Stimulated activated CD8-positive, alpha-beta memory T cell treated with anti-CD3 and anti-CD28 coated beads, Interleukin-7, amount 100 ng/mL, for 24 hours (primary cell): ENCODE measurements at places on chromosomes 13 and 19.

DNA sequence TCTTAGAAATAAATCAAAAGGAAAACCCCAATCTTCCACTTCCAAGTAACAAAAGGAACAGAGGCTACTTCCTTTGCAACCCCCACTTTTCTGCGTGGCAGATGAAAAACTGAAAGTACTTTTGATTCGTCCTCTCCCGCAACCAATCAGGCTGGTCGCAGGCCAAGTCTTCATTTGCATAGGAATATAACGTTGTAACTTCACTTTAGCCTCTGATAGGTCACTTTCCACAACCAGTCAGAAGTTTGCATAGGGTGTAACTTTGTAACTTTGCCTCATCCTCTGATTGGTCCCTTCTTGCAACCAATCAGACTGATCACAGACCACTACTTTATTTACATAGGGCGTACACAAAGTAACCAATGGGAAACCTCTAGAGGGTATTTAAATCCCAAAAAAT, 37.2 kb downstream of the TGDS start:
- no peak for DNase-seq

DNA sequence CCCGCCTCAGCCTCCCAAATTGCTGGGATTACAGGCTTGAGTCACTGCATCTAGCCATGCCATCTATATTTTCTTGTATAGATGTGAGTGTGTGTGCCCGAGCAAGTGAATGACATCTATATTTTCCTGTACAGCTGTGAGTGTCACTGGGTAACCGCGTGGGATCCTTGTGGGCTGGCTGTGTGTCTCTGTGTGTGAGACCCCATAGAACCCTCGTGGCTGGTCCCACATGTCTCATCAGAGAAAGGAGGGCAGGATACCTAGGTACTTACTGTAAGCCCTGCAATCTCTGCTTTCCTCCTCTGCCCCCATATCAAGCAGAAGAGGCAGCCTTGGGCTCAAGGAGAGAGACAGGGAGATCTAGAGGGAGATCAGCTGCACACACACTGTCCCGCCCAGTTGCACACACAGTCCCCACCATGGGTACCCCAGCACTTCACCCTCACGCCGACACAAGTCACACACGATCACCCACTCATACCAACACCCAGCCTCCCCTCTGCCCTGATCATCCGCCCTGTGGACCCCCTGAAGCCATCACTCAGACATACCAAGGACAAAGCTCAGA, 655 bp downstream of the DENND1C start:
- DNase-seq: no peak

DNA sequence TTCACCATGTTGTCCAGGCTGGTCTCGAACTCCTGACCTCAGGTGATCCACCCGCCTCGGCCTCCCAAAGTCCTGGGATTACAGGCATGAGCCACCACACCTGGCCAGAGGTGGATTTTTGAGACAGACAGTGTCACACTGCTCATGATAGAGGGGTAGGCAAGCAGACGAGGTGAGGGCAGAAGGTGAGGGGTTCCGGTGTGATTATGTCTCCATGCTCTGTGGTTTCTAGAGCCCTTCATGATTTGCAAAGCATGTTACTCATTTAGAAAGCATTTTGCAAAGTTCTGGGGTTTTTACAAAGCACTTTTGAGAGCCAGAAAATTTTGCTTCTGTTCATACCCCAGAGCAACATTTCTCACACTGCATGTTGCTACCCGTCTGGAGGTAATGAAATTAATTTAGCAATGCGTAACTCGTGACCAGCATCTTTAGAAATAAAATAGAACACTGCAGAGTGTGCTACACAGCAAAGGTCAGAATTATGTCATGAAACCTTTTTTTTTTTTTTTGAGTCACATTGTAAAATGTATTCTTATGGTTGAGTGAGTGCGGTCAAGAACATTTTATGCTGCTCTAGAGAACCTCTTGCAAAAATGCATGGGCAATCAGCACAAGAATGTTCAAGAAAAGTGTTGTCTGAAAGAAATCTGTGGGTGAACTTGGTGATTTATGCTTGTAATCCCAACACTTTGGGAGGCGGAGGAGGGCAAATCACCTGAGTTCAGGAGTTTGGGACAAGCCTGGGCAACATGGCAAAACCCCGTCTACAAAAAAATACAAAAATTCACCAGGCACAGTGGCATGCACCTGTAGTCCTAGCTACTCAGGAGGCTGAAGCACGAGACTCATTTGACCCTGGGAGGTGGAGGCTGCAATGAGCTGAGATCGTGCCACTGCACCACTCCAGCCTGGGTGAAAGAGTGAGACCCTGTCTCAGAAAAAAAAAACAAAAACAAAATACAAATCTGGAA, 58.0 kb downstream of the MAP4K1 start:
- DNase-seq: no peak

- no peak for DNase-seq
Observed at GRCh38 chr13:22091222-22091970, 420.5 kb downstream of the FGF9 start.

DNA sequence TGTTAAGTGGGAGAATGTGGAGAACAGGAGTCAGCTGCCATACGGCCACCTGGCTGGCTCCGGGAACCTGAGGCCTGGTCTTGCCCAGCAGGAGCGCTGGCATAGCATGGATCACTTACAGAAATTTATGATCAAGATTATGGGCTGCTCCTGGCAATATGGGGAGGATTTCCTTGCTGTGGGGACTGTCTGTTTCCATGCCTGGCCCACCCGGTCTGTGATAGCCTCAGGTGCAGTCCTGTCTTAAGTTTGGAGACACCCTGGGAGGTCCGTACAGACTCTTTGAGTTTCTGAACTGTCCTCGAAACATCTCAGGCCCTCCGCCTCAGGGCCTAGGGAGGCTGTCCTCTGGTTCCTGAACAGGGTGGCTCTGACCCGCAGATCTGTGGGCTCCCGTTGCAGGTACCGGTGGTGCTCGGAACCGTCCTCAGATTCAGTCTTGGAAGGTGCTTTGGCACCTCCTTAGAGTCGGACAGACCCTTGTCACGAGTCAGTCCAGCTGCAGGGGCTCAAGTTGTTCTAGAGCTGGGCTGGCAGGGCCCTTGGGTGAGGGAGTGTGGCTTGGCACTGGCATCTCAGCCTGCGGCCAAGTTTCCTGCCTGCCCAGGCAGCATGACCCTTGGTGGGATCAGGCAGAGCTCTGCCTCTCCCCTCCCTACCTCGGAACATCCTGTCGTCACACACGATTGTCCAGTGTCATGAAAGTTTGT, 4.9 kb downstream of the TFDP1 start:
- DNase-seq: no peak

DNA sequence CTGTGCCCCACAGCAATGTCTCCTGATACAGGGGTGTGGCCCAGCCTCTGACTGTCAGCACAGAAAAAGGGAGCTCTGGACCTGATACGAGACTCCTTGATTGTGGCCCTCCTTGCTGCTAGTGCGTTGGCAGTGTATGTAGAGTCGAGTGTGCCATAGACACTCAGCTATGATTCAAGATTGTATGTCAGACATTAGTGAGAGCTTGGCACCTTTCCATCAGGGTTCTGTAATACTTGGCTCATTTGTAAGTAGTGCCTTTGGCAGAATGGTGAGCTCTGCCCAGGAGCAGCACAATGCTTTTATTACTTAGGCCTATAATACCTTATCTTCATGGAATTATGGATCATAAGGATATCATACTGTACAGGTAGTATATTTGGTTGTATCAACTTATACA, 83.4 kb downstream of the ATP8A2 start:
- DNase-seq: no peak

- DNase-seq: no peak
Observed at GRCh38 chr13:39448834-39449233, 154.2 kb downstream of the LHFPL6 start.

DNA sequence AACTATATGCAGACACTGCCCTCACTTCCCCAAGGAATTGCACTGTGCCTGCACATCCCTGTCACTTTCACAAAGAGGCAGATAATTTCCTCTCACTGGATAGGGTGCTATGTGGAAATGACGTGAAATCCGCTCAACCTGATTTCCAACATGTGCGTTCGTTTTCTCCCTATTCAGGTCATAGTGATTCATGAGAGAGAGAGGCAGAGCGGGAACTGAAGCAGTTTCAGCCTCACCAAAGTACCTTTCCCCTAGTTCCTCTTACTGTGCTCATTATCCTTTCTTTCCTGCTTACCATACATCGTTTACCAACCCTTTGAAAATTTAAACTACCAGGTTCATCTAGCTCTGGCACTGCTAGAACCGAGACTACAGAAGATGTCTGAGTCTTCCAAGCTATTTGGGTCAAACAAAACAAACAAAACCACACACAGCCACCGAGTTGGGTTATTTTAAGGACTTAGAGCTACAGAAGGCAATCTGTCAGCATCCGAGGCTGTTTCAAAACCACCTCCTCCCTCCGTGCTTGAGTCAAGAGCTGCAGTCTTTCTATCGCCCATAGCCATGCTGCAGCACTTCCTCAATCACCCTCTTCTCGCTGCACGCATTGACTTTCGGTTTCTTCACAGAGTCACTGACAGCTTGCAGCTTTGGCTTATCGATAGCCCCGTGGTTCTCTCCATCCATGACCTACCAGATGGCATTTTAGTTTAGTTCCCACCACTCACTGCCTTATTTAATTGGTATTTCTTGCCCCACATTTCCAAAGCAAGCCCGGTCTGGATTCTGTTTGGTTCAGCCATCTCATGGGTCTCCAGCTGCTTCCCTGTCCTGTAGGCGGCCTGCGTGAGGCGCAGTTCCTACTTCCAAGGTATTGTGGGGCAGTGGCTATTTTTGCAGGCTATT, 1395.8 kb downstream of the EFNB2 start:
- DNase-seq: peak; percentile 26

- no peak for DNase-seq
Observed at GRCh38 chr13:110392510-110393240, 85.6 kb downstream of the COL4A2 start.

GRCh38 chr13:101262306-101262705, 154.0 kb downstream of the NALCN start:
- DNase-seq: no peak

DNA sequence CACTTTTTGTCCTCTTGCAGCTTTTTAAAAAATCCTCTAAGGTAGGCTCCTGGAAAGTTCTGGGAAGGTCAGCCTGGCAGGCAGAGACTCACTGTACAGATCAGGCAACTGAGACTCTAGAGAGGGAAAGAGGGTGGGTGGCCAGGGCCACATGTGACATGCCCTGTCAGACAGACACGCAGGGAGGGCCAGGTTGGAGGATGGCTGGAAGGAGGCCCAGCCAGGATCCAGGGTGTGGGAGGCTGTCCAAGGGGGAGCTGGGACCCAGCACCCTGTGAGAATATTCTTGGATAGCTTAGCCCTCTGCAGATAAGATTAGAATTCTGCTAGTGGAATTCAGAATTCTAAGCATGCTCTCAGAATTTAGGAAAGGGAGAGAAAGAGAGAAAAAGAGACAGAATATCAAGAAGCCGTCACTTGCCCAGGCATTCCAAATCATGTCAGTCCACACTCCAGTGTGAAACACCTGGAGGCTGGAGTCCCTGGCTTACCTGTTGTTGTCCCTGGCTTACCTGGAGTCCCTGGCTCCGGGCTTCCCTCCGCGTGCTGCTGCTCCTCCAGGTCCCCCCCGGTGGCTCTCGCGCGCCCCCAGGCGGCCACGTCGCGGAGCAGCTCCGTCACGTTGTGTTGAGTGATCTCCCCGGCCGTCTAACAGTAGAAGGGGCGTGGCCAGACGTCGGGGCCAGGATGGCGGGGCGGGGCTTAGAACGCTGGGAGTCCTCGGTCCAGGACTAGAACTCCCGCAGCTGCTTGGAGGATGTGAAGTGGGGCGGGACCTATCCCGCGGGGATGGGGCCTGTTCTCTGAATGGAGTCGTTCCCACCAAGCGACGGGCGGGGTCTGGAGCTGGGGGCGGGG, 2.8 kb upstream of the TNNI3 start:
- peak; percentile 76 for DNase-seq

DNA sequence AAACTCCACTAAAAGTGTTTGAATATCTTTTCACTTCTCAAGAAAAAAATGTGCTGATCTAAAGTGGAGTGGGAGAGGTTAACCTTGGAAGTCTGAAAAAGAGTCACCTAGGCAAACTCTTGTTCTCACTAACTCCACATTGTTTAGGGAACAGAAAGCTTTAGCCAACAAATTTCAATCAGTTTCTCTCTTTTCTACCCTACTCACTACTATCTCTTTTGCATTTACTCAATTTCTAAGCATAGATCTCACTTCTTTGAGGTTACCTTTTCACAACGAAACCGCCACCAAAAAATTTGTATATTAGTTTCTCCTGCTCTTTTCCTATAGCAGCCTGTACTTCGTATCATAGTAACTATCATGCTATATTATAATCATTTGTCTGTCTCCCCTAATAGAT, 6.3 kb downstream of the NHLRC3 start:
- no peak for DNase-seq

- no peak for DNase-seq
Observed at GRCh38 chr13:113588394-113589111, 4.0 kb downstream of the TFDP1 start.

GRCh38 chr19:49585023-49585422, 3.9 kb downstream of the PRRG2 start:
- no peak for DNase-seq
